ENCODE measurements at places on chromosomes 3 and 15.

DNA sequence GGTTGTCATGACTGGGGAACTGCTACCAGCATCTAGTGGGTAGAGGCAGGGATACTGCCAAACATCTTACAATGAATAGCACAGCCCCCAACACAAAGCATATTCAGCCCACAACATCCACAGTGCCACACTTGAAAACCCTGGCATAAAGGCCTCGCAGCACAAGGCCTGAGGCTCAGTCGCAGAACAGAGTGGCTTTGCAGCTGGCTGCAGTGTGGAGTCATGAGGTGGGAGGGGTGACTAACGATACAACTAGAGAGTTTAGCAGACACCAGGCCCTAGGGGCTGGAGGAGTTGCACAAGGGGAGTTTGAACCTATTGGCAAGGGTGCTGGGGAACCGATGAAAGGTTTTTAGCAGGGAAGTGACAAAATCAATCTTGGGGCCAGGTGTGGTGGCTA, 32.1 kb downstream of the GRK7 start:
- DNase-seq, result peak; percentile 35

DNA sequence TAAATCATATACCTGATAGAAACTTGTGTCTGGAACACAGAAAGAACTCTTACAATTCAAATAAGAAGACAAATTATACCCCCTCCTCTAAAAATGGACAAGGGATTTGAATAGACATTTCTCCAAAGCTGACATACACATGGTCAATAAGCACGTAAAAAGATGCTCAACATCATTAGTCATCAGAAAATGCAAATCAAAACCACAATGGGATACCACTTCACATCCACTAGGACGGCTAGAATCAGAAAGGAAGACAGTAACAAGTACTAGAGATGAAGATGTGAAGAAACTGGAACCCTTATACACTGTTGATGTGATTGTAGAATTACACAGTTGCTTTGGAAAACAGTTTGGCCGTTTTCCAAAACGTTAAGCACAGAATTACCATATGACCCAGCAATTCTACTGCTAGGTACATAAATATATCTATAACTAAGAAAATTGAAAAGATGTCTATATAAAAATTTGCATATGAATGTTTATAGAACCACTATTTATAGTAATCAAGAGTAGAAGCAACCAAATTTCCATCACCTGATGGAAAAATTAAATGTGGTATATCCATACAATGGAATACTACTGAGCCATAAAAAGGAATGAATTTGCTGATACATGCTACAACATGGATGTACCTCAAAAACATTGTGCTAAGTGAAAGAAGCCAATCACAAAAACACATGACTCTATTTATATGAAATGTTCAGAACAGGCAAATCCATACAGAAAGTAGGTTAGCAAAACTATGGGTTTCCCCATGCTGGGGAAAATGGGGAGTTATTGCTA, 60.8 kb downstream of the GREM1 start:
- no peak for DNase-seq

DNA sequence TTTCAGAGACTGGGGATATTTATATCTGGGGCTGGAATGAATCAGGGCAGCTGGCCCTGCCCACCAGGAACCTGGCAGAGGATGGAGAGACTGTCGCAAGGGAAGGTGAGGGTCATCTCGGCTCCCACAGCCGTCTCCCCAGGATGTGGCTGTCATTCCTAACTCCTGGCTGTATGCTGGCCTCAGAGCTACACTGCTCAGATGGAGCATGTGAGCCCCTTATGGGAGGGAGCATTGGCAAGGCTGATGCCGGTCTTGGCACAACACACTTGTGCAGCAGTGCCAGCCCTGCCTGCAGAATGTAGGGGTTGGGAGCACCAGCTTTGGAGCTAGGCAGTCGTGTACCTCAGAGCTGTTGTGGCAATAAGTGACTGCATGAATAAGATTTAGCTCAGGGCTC, 5.2 kb downstream of the RCCD1 start:
- no peak for DNase-seq

GRCh38 chr15:40764629-40765103, 798 bp downstream of the GCHFR start:
- no peak for DNase-seq

DNA sequence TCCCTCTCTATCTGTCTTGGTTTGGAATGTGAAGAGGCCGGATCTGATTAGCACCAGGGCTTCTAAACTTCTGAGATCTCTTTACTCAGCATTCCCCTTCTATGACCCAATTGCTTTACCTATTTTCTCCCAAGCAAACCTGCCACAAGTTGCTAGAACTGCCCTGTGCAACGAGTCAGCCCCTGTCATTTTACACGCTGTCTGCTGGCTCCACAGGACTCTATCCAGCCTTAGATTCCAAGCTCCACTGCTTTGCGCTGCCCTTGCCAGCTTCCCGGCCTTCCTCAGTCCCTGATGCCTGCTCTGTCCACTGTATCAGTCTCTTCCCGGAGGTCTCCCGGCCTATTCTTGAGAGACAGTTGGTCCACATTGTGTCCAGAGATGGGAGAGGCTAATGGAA, 12.3 kb downstream of the CEP19 start:
- DNase-seq, result no peak

- DNase-seq, result no peak
These were observed 377.3 kb downstream of the LPP start for GRCh38 chr3:188531210-188531609.

DNA sequence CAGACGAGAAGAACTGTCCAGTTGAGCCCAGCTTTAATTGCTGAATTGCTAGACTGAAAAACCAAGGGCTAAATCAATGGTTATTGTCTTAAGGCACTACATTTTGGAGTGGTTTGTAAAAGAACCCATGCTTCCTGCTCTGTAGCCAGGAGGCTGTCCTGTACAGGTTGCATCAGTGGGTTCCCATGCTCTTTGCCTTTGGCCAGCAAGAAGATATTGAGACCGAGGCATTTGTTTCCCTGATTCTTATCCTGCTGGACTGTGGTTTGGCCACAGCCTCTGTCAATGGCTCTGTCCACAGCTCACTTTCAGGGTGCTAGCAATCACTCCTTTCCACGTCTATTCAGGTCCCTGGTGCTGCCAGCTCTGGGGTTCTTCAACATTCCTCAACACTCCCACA, 89.6 kb downstream of the FAM43A start:
- no peak for DNase-seq

GRCh38 chr15:65829130-65829764, 37.2 kb upstream of the DENND4A start:
- DNase-seq, result no peak

- DNase-seq, result no peak
These were observed 230.9 kb upstream of the FEZF2 start for GRCh38 chr3:62604298-62604697.

DNA sequence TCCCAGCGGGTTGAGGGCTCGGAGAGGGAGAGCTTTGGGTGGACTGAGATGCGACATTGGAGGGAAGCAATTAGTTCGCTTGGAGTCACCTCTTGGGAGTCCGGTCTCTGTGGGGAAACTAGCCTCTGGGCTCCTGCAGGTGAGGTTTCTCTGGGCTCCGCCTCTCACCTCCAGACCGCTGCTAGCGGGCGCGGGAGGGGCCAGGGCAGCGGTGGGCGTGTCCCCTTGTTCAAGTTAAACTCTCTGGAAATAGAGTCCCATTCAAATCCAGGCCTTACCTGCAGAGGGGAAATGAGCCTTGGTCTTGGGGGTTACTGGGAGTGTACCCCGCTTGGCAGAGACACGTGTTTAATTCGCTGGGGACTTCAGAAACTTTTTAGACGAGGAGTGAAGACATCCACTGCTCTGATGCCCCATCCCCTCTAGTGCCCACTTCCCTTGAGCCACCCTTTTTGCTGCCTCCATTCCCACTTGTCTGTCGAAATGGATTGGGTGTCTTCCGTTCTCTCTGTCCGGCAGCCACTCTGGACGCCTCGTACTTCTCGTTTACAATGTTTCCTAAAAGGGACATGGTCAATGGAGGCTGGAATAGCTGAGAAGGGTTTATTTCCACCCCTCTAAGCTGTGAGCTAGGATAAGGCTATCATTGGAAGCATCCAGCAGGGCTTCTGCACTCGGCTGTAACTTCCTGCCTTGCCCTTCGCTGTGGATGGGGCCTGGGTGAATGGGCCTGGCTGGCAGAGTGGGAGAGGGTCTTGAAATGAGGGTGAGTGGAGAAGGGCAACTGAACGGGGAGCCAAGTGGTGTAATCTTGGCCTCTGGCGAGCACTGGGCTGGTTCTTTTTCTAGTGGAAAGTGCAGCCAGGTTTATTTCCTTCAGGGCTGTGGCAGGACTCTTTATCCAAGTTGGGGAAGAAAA, 1.1 kb downstream of the MITF start:
- DNase-seq, result no peak

GRCh38 chr15:90889313-90889730, 5.0 kb downstream of the FES start:
- DNase-seq, result no peak

DNA sequence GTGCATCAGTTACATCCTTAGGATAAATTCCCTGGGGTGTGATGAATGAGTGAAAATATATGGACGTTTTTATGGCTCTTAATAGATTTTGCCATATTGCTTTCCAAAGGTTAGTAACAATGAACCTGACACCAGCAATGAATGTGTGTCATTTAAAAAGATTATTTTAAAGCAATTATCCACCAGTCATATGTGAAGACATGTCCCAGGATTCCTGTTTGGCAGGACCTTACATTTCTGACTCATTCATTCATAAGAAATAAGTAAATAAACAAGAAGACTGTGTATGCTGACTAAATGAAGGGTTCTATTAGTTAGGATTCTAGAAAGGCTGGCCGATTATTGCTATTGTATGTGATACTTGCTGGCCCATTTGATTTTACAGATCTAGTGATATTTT, 201.5 kb downstream of the SOX2 start:
- no peak for DNase-seq

- no peak for DNase-seq
These were observed 61.2 kb upstream of the MCF2L2 start for GRCh38 chr3:183489455-183490210.

DNA sequence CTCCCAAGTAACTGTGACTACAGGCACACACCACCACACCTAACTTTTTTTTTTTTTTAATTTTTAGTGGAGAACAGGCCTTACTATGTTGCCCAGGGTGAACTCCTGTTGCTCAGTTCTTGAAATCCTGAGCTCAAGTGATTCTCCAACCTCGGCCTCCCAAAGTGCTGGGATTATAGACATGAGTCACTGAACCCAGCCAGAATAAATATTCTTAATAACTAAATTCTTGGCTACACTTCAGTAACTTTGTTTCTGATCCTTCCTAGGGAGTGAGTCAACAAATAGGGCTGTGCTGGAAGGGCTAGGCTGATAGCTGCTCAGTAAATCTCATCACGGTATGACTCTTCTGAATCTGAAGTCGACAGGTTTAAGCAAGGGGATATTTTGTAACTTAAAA, 56.6 kb downstream of the P3H2 start:
- DNase-seq, result no peak

DNA sequence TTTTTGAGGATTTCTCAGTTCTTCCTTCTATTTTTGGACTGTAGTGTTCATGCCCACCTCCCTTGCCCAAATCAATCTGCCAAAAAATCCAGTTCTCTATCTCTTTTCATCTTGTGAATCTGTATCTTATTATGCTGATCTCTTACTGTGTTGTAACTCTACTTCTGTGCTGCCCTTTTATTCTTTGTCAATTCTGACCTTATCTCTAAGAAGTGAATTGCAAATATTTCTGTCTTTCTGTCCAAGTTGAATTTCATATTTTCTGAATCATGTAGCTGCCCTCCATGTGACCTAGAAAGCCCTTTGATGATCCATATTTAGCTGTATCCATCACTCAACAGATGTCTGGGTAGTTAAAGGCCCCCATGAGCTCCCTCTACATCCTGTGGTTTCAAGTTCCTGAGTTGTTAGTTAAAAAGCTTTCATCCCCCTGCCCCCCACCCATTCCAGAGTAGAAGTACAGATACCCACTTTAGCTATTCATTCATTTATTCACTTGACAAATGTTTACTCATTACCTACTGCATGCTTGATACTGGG, 33.6 kb upstream of the ETV5 start:
- no peak for DNase-seq

DNA sequence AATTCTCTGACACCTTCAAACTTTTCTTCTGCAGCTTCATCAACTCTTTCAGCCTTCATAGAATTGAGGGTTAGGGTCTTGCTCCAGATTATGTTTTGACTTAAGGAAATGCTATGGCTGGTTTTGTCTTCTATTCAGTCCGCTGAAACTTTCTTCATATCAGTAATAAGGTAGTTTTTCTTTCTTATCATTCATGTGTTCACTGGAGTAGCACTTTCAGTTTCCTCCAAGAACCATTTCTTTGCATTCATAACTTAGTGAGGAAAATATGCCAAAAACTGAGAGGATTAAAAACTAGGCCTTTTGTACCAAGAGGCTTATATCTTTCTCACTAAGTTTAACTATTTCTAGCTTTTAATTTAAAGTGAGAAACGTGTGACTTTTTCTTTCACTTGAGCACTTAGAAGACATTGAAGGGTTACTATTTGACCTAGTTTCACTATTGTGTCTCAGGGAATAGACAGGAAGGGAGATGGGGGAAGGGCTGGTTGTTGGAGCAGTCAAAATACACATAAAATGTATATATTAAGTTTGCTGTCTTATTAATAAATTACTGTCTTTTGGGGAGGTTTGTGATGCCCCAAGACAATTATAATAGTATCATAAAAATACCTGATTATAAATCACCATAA, 1110.1 kb downstream of the TBL1XR1 start:
- DNase-seq, result no peak

GRCh38 chr3:24177201-24177600, 232.1 kb downstream of the NR1D2 start:
- DNase-seq, result no peak

DNA sequence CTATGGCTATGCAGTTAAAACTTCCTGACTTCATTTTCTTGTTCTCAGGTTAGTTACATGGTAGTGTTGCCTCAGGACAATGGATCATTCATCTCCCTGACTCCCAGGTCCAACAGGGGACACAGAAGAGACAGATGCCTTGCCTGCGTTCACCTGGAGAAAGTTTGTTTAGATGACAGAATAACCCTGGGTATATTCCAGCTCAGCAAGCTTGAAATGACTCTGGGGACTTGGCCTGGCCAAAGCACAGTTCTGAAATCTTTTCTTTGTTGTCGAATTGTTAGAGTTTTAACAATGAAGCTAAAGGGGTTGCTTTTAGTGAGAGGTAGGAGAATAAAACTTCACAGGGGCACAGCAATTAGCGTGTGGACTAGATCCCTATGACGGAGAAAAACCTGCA, 206.1 kb downstream of the PDZRN3 start:
- no peak for DNase-seq

- DNase-seq, result no peak
These were observed 4.7 kb downstream of the RRP9 start for GRCh38 chr3:51937014-51937413.

GRCh38 chr3:142925140-142925539, 36.3 kb upstream of the PCOLCE2 start:
- no peak for DNase-seq

- no peak for DNase-seq
These were observed 71.7 kb upstream of the SNRK start for GRCh38 chr3:43214616-43215015.

DNA sequence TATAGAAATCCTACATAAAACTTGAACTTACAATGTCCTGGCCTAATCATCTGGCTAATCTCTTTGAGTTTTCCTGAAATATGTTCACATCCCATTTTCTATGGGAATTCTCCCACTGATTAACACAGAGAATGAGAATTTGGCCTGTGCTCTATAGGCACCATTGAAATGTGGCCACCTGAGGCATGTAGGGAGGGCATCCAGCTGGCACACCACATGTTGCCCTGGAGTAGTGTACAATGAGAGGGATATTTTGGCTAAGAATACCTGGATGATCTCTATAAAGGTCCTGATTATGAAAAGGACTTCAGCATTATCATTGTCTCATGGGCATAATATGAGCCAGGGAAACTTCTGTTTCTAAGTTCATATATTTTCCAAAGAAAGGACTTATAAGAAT, 324.0 kb downstream of the ZBTB20 start:
- no peak for DNase-seq
